HuH-7.5 (cell line): ENCODE measurements at places on chromosomes 13 and 19.

- no peak for DNase-seq
Measured at GRCh38 chr13:49374585-49375290, 69.1 kb downstream of the CAB39L start.

DNA sequence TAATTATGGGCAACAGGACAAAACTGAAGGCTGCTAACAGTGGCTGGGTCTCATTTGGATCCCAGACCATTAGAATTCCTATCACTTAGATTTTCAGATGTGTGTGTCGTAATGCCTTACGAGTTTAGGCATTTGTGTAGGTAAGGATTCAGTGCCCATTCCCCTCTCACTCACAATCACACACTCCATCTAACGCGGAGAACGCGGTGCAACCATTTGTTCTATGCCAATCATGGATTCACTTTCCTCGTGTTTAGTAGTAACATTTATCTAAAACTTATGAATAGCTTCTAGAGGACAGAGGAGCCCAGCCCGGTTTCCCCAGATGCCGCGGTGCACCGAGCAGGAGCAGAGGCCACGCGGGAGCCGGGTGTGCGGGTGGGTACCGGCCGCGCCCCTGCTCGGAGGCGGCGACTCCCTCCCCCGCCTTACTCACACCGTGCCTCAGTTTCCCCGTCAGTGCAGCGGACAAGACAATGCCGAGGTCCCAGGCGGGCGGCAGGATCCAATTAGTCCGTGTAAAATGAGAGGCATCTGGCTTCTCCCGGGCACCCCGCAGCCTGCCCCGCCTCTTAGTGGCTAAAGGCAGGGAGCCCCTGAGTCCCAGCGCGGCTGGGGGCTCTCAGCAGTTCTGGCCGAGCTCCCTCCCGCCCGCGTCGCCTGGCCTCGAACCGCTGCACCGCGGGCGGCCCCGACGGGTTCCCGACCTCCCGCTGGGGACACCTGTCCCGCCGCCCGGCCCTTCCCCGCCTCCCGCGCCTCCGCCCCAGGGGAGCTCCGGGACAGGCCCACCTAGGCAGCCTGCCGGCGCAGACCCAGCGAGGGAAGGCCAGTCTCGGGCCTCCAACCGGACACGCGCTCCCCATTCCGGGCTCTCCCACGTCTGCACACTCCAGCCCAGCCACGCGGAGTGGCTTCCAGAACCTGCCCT is 5.9 kb upstream of the C1QTNF9B start:
- DNase-seq: no peak

GRCh38 chr13:41107104-41107571 is 25.5 kb downstream of the KBTBD6 start:
- no peak for DNase-seq

- no peak for DNase-seq
Measured at GRCh38 chr13:40495621-40496001, 170.8 kb downstream of the FOXO1 start.

DNA sequence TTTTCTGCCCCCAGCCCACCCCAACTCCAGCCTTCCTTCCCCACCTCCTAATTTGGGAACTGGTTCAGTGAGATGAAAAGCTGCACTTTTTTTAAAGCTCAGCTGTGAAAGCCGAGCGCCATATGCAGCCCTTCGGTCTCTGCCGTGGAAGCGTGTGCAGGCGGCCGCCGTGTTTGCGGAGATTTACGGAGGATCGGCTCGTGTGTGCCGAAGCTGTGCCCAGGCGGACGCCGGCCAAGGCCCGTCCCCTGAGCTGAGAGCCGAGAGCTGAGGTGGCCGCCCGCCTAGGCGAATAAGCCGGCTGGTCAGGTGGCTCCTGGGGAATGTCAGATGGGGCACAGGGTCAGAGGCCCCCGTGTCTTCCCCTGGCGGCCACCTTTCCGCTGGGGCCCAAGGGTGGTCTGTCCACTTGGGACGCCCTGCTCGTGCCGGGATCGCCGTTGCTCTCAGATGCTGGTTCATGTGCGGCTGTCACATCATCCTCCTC is 78.7 kb downstream of the ZNF536 start:
- DNase-seq: no peak
